Stimulated activated CD4-positive, alpha-beta T cell treated with anti-CD3 and anti-CD28 coated beads, Interleukin-15, amount 100 ng/mL, for 48 hours (primary cell): ENCODE measurements at places on chromosomes 1 and 21.
A peak's percentile ranks its signal among the peaks of the same experiment; 100 is the strongest.

- no peak for DNase-seq
Observed at GRCh38 chr1:150695561-150695960, 1.4 kb downstream of the GOLPH3L start.

DNA sequence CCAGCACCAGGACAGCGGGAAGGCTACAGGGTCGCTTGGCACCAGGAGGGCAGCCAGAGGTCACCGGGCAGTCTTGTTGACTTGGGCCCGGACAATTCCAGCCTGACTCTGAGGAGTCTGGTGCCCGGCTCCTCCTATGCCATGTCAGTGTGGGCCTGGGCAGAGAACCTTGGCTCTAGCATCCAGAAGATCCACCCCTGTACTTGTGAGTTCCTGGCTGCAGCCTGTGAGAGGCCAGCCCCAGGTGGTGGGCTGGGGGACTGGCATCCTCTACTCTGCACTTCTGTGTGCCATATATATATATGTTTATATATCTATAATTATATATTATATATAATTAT, 11.6 kb upstream of the PTPN7 start:
- DNase-seq = no peak

DNA sequence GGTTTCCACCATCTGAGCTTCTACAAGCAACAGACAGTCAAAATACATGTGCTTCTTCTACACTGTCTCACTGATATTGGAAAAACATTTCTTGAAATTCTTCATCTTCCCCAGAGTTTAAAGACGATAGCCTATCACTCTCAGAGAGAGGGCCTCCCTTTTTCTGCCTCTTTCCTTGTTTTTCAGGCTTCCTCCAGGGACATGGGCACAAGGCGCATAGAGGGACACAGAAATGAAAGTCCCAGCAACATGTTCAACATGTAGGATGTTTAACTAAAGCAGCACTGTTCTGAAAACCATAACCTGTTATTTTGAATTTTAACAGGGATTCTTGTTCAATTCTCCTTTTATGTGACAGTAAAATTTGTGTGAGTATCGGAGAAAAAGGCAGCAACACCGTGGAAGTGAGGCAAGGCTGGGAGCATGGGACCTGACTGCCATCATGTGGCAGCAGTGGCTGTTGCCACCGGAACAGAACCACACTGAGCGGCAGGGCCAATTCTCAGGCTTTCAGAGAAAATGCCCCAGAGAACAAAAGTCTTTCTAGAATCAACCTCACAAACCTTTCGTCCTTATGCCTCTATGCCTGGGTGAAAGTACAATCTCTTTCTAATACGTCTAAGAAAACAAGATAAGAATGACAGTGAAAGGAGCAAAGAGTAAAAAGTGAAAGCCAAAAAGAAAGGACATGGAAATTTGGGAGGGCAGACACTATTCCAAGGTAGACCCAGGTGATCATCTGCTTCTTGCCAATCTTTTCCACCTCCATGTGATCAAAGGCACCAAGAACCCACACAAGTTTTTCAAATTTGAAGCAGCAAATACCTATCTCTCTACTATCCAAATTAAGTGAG, 54.5 kb downstream of the PCNX2 start:
- DNase-seq = no peak

DNA sequence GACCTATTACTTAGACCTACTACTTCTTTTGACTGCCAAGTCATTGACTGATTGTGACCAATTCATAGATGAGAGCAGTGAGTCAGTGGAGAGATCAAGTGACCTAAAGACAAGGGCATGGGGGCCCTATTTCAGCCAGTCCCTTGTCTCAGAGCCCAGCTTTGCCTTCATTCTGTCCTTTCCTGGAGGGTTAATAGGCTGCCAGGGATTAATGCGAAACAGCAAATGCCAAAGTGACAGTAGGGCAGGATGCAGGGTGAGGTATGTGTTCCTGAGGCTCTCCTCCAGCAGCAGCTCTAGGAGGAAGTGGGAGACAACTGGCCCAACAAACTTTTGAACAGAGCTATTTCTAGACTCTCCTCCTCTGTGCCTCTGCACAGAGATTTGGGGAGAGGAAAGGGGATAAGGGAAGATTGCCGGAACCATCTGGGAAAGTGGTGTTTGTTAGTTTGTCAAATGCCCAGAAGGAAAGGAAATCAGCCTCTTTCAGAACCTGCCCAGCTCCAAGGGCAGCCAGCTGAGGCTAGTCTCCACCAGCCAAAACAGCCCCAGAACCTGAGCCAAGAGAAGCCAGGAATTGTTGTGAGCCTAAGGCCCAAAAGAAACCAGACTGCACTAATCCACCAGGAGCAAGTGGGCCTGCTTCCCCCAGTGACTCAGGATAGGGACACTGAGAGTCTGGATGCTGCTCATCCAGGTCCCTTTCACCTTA, 4.9 kb upstream of the S100A3 start:
- no peak for DNase-seq

GRCh38 chr1:169844941-169845608, 48.6 kb downstream of the SCYL3 start:
- no peak for DNase-seq

- DNase-seq = no peak
Observed at GRCh38 chr1:36031441-36031840, 52.5 kb upstream of the TEKT2 start.

- DNase-seq = no peak
Observed at GRCh38 chr1:197356723-197357533, 88.9 kb downstream of the CRB1 start.

DNA sequence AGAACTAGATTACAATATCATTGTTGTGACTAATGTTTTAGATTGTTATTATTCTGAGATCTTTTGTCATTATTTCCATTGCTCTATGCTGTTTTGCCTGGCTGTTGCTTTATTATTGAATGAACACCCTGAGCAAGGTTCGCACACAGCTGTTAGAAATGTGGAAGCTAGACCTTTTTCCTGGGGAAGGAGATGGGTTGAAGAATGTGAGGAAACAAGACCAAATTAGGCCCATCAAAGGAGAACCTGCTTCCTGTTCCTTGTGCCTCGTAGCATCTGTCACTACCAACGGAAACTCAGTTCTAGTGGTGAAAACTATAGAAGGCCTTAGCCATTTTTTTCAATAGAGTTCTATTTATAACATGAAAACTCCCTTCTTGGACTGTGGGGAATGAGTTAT, 68.7 kb downstream of the RGL1 start:
- no peak for DNase-seq

DNA sequence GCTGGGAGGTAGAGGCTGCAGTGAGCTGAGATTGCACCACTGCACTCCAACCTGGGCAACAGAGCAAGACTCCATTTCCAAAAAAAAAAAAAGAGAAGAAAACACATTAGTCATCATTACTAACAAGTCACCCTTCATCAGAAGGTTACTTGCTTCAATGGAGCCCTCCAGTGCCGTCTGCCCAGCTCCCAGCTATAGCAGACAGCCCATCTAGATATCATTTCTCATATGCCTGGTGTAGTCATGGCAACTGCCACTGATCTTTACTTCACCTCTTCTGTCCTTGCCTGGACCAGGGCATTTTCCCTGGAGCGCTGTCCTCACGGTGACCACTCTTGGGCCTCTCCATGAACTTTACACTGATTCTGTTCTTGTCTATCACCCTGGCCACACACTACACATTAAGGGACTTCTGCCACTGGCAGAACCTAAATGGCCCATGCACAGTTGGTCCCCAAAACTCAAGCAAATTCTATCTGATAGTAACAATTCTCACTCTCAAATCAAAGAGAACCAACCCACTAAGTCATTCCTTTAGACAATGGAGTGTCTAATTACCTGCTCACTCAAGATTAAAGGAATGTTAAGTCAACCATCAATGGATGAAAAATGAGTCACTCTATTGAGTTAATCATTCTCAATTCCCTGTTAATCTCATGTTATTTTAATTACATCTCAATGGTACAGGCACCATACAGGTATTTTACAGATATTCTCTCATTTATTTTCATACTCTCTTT, 12.9 kb downstream of the GPA33 start:
- no peak for DNase-seq

- DNase-seq = no peak
Observed at GRCh38 chr1:220291580-220291979, 19.3 kb upstream of the RAB3GAP2 start.

DNA sequence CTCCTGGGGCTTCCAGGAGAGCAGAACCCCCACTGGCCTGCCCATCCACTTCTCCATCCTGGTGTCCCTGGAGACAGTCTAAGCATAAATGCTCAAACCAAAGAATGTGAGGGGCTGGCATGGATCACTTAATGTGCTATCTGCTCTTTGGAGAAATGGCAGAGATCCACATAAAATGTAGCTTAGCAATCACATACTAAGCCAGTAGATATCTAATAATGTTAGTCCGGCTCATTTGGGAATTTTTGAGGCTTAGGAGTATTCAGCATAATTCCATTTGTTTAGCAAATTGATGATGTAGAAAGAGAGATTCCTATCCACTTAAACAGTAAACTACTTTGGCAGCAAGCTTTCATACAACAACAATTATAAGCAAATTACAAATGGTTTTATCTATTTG, 90.7 kb downstream of the TENT5C start:
- no peak for DNase-seq

DNA sequence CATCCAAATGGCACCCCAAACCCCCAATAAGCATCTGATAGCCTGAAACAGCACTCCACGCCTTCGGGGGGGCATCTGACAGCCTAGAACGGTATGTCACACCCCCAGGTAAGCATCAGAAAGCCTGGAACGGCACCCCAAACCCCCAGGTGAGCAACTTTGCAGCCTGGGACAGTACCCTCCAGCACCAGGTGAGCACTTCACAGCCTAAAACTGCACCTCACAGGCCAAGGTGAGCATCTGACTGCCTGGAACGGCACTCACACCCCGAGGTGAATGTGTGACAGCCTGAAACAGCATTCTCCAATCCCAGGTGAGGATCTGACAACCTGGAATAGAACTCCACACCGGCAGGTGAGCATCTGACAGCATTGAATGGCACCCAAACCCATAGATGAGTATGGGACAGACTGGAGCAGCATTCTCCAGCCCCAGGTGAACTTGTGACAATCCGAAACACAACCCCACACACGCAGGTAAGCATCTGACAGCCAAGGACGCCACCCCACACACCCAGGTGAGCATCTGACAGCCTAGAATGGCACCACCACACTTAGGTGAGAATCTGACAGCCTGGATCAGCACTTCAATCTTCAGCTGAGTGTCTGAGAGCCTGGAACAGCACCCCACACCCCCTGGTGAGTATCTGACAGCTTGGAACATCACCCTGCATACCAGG, 18.3 kb upstream of the MMEL1 start:
- no peak for DNase-seq

- no peak for DNase-seq
Observed at GRCh38 chr1:200107004-200107470, 79.5 kb downstream of the NR5A2 start.

- DNase-seq = no peak
Observed at GRCh38 chr1:82227306-82228095, 426.8 kb downstream of the ADGRL2 start.

- no peak for DNase-seq
Observed at GRCh38 chr1:28796352-28797211, 15.4 kb upstream of the OPRD1 start.

DNA sequence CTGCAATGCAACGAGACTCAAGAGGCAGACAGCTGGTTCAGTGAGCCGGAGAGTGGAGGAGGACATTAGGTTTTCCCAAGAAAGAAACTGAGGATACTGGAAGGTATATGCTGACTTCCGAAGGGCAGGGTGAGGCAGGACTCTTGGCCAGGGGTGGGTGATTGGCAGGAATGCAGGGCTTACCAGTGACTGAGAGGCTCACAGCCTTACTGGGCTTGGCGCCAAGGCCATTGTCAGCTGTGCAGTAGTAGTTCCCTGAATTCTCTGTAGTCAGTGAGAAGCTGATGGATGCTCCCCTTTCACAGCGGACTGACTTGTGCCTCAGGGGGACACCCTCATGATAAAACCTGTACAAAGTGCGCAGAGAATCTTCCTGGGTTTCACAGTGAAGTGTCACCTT, 9.6 kb downstream of the FCRL5 start:
- DNase-seq = no peak

DNA sequence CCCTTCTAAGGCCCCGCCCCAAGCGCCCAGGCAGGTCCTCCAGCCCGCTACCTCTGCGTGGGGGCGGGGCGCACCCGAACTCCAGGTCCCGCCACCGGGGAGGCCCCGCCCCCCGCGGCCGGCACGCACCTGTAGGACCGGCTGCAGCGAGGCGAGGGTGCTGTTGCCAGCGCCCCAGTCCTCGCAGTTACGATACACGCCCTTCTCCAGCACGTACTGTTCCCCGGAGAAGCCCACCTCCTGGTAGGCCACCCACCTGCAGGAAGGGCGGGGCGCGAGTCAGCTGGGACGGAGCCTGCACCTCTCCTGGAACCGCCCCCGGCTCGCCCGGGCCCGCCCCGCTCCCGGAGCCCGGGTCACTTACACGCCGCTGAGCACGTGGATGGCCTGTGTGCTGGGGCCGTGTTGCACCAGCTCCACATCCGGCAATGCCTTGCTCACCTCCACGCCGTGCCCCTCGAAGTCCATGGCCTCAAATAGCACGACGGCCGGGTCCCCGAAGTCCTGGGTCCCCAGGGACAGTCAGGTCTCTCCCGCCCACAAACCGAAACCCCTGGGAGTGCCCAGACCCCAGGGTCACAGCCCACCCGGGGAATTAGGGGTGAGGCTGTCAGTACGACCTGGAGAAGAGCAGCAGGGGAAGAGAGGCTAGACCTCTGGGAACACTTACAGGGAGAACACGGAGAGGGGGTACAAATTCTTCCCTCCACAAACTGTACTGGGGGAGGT, 17.3 kb downstream of the CRYBG2 start:
- DNase-seq = peak; percentile 63

- no peak for DNase-seq
Observed at GRCh38 chr21:20627594-20627993, 370.6 kb upstream of the NCAM2 start.

- no peak for DNase-seq
Observed at GRCh38 chr1:175888996-175889395, 145.6 kb upstream of the TNR start.

DNA sequence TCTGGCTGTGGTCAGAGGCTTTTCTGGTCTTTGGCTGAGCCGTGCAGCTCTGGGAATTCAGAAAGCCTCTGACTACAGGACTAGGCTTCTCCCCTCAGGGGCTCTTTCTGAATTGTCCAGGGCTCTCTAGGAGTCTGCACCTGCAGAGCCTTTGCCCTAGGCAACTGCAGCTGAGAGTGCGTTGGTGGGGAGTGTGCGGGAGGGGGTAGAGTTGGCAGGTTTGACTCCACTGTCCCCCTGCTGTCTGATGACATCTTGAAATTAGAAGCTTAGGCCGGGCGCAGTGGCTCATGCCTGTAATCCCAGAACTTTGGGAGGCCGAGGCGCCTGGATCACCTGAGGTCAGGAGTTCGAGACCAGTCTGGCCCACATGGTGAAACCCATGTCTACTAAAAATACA, 32.9 kb downstream of the KIAA1614 start:
- no peak for DNase-seq
